ENCODE measurements at places on chromosomes 2 and 18. TPM values are rescaled to one million over a fixed set of nuclear protein-coding genes. Genes with fewer than 3 reads are reported as not detected.

GRCh38 chr2:55400332-55400731 is 19.3 kb downstream of the CCDC88A start:
- DNase-seq: no peak

Gene ICA1L
- total RNA-seq: 2.0 TPM

Gene AMER3
- not detected for total RNA-seq

DNA sequence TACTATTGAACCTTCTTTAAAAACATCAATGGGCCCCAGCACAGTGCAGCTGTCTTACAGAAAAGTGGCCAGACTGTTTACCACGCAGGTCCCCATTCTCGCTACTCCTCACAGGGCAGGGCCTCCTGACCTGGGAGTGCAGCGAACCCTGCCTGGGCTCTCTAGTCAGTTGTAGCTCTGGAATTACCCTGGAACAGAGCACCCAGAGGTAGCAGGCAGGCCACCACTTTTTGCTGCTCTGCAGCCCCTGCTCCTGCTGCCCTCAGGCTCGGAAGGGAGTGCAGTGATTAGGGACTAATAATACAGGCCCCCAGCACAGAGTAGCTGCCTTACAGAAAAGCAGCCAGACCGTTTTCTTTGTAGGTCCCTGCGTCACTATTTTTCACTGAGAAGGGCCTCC is 1563.0 kb downstream of the SUCLG1 start:
- no peak for DNase-seq

GRCh38 chr2:4937550-4937949 is 754.6 kb upstream of the SOX11 start:
- no peak for DNase-seq

GRCh38 chr2:179049546-179050311 is at the start of gene CCDC141:
CCDC141 (minus strand) TSS chr2:179050137; CDS start chr2:179049941, 196 bp downstream.
- no peak for DNase-seq

GRCh38 chr2:46175419-46175818 is 121.8 kb upstream of the EPAS1 start:
- DNase-seq: no peak

DNA sequence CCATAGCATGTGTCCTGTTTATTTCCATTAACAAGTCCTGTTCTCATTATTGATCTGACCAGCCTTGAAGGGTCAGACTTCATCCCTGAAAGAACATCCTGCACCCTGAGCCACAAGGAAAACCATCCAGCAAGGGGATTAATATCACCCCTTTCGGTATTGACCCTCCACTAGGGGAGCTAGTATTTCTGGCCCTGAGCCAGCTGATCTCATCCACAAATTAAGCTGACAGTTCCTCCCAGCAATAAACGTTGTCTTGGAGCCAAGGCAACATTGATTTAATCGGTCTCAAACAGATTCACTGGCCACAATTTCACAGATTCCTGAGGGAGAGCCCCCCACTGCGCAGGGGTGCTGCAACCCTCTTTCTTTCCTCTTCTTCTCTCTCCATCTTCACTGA is 353.1 kb upstream of the FANCL start:
- DNase-seq: no peak

Gene MREG
- total RNA-seq: 4.6 TPM

DNA sequence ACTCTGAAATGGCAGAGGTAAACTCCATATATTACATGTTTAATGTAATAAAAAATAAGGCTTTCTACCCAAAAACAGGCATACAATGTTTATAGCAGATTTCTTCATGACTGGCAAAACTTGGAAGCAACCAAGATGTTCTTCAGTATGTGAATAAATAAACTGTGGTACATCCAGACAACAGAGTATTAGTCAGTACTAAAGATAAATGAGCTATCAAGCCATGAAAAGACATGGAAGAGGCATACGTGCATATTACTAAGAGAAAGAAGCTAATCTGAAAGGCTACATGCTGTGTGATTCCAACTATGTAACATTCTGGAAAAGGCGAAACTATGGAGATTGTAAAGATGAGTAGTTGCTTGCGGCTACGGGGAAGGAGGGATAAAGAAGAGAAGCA is 97.4 kb downstream of the OSR1 start:
- no peak for DNase-seq

- no peak for DNase-seq
Measured at GRCh38 chr2:196853301-196854087, 44.3 kb upstream of the C2orf66 start.

- no peak for DNase-seq
Measured at GRCh38 chr18:62165583-62165982, 21.3 kb downstream of the PIGN start.

DNA sequence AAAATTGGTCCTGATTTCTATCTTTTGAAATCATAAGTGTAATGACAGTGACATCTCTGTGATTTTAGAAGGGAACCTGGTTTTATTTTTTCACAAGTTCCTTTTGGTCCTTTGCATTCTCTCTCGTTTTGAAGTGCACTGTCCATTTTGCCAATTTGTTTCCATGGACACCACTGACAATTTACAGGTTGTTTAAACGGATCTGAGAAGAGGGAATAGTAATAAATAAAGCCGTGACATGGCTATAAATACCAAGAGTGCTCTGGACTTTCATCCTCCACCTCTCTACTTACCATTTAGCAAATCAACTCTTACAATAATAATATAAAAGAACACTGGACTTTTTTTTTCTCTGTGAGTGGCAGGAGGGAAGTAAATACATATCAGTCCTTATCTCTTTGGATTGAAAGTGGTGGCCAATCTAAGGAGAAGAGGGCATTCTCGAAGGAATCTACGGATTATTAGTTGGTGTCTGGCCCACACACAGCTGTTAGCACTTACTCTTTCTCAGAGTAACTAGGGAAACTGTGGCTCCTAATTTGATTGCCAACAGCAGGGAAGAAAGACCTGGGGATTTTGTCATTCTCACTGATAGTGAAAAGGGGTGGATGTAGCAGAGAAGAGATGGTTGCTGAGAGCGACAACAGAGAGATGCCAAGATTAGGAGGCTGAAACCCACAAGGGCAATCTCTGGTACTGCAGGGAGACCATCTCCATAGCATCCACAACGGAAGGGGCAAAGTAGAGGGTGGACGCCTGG is 108.7 kb upstream of the FSHR start:
- DNase-seq: no peak

DNA sequence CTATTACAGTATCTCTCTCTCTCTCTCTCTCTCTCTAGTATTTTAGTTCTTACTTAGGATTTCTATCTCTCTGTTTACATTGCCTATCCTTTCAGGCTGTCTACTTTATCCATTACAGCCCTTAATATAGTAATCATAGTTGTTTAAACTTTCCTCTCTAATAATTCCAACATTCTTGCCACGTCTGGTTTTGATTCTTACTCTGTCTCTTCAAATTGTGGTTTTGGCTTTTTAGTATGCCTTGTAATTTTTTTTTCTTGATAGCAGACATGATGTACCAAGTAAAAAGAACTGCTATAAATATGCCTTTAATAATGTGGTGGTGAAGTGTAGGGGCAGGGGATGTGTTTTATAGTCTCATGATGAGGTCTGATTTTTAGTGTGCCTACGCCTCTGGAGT is 1809.5 kb upstream of the CELF4 start:
- DNase-seq: no peak

Gene TRIM43
- total RNA-seq: not detected

GRCh38 chr18:8162802-8163201 is 446.4 kb upstream of the RAB12 start:
- no peak for DNase-seq

DNA sequence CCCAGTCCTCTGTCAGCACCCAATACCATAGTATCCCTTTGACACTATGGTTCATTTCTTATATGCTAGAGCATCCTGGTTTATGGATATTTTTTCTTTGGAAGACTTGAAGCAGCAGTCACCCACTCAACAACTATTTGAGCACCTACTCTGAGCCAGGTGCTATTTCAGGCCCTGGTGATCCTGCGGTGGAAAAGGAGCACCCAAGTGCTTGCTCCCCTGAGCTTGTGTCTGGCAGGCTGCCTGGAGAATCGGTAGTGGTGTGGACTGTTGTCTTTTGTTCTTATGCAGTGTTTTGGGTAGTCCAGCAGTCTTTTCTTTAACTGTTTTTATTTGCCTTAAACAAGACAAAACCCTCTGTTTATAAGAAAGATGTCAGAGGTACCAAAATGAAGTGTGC is 28.9 kb downstream of the NCK2 start:
- no peak for DNase-seq

GRCh38 chr2:23465936-23466335 is 81.0 kb downstream of the KLHL29 start:
- no peak for DNase-seq

Gene CD8A
- 158 TPM for total RNA-seq

DNA sequence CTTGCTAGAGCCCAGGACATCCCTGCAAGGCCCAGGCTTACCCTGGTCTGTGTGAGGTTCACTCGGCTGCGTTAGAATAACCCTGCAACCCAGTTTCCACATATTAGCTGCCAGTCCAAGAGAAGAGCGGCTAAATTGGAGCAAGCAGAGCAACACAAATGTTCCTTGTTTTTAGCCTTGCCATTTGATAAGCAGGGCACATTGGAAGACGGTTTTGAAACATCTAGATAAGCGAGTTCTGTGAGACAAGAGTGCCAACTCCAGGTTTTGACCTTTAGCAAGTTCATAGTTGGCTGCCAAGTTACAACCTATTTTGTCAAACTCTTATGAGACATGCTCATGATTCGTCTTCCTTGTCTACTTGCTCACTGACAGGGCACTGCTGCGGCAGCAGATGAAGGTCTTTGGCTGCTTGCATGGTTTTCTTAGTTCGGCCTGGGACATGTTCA is 23.5 kb downstream of the DPP4 start:
- no peak for DNase-seq

DNA sequence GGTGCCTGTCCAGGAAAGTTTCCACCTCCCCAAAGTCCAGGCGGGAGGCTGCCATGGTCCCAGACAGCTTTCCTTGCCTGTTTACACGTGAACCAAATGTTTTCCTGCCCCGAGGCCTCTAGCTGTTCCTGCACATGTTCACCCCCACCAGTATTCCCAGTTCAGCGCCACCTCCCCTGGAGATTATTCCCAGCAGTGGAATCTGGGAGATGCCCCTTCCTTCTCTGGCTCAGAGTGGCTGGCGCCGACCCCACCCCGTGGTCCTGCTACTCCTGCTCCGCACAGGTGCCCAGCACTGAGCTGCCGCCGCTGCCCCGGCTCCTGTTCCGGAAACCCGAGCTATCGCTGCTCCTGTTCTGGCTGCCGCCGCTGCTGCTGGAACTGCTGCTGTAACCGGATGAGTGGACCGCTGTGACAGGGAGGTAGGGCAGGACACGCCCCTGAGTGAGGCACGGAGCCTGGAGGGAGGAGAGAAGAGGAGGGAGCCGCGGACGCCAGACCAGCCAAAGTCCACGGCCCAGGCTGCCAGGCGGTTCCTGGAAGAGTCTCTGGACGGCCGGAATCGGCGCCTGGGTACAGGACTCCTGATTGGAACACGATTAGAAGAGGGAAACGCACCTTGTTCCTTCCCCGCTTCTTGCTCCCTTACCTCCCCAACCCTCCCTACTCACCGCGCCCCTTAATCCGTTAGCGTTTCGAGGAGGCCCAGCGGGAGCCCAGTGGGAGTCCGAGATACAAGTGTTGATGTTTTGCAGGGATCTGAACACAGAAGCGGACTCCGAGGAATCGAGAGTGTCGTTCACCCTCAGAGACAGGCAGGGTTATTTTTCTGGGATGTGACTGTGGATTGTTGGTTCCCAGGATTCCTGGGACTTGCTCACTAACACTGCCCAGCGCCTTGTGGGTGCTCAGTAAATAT is at the start of gene PDE11A:
Gene PDE11A, minus strand, starts transcription at position 395 of the 919 bp plus-strand sequence. Its CDS starts 340 bp downstream, at position 55.
- DNase-seq: peak; percentile 8

- DNase-seq: no peak
Measured at GRCh38 chr2:63842149-63843061, 709 bp downstream of the UGP2 start.

- DNase-seq: no peak
Measured at GRCh38 chr2:108165729-108166128, 74.0 kb upstream of the SULT1C3 start.

Gene SCN3A
- 0.06 TPM for total RNA-seq

GRCh38 chr2:29796446-29796845 is 124.9 kb downstream of the ALK start:
- no peak for DNase-seq

Gene DSEL
- 0.72 TPM for total RNA-seq

- no peak for DNase-seq
Measured at GRCh38 chr2:115161081-115161770, 718.8 kb downstream of the DPP10 start.

Gene LIMS2
- 14.8 TPM for total RNA-seq

Gene SPP2
- not detected for total RNA-seq

Gene RGPD3
- 0.43 TPM for total RNA-seq

GRCh38 chr2:154740361-154740760 is 41.9 kb downstream of the KCNJ3 start:
- DNase-seq: no peak

Gene CD8B
- total RNA-seq: 50.8 TPM

DNA sequence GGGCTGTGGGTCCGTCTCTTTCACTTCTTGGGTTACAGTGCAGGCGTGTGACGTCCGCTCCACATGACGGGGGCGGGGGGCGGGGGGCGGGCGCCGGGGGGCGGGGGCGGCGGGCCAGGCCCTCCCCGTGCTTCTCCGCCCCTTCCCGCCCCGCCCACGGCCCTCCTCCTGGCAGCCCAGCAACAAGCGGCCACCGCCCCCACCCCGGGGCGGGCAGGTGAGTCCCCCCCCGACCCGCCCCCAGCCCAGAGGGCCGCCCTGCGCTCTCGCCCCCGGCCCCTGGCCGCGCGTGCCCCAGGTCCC is 3.6 kb downstream of the ZNF516 start:
- peak; percentile 78 for DNase-seq

Gene SLC16A14
- total RNA-seq: 0.12 TPM

DNA sequence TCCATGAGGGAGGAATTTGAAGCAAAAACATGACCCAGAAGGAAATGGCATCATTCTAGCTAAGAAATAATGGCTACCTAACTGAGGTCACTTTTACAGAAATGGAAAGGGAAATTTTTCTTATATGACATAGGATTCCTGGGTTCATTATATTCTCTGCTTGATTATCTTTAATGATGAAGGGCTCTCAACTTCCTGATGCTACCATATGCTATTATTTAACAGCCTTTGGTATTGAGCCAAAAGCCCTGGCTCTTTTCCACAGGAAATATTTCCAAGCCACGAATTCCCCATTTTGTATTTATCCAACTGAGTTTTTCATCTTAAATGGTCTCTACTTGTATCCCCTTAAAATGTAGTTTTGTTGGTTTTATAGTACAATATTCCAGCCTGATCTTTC is 63.2 kb upstream of the NPAS2 start:
- no peak for DNase-seq

DNA sequence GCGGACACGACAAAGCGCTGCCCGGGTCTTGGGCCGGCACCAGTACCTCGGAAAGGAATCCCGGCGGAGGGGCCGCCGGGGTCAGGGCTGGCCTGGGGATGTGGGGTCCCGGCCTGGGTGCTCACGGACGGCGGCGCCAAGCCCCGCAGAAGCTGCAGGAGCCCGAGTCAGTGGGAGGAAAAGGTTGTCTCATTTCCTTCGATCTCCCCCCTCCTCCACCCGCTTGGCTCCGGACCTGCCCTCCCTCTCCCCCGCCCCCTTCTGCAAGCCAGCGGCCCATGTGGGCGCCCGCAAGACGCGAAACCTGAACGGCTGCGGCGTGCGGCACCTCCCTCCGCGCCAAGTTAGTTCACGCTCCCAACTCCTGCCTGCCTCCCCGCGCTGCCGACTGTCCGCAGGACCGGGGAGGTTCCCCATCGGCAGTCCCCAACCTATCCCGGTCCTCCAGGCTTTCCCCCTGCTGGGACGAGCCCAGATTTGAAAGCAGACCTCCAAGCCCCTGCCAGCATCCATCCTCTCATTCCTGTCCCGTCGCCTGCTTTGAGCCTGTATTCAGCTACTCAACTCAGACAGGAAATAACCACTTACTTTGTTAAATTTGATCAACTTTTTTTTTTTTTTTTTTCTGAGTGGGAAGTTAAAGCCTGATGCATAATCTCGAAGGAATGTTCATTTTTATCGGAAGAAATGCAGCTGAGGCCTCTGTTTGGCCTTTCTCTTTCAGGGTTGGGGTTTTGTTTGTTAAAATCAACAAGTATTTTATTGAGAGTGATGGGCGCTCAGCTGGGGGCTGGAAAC is at the start of gene EVA1A:
Gene EVA1A, minus strand, starts transcription at position 172 of the 798 bp plus-strand sequence. CDS start 42,799 bp downstream, outside the sequence.
- no peak for DNase-seq

Data from T-cell (primary cell).